ENCODE measurements at places on chromosomes 5 and 9.

DNA sequence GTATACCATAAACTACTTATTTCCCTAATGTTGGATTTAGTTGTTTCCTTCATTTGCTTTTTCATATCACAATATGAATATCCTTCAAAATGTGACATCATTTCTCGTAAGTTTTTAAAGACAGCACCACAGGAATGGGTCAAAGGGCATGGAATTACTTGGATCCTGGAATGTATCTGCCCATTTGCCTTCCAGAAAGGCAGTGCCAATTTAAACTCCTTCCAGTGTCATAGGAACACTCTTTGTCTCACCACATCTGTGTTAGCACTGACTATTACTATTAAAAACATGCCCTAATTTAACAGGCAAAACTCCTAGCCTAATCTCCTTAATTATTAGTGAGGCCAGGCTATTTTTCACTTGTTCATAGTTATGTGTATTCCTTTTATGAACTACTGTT, 58.0 kb downstream of the SPTLC1 start:
- no peak for DNase-seq

- peak; percentile 46 for DNase-seq
Observed at GRCh38 chr9:95004411-95005277, 278.1 kb downstream of the AOPEP start.

- no peak for DNase-seq
Observed at GRCh38 chr9:37005517-37006140, 28.4 kb downstream of the PAX5 start.

DNA sequence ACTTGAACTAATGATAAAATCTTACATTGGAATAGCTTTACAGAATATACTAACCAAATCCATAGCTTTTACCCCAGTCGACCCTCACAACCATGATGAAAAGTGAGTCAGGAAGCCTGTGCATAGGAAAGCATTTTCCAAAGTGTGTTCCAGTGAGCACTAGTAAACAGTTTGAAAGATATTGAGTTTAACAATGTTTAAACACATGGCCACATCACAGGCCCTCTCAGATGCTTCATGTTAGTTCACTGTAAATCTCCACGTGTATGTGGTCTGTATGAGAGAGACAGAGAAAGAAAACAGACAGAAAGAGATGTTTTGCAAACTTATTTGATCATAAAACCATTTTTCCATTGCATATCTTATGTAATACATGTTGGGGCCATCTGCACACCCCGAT, 27.0 kb downstream of the PRUNE2 start:
- DNase-seq: no peak

GRCh38 chr9:8156346-8156745, 356.8 kb upstream of the DMAC1 start:
- no peak for DNase-seq

DNA sequence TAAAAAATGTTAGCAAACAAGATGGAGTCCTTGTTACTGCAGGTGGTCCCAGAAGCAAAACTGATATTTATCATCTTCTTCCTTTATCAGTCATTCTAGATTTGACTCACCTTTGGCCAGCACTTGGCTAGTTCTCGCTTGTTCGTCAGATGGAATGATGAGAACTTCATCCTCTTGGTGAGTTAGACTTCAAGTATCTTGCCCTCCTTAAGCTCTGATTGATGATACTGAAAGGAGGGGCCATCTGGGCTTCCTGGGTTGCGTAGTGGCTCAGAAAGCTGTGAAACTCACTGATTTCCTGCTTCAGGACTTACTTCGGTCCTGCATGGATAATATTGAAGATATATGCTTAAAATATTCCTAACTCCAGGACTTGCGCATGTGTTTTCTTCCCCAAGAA, 1248.2 kb upstream of the CDH9 start:
- no peak for DNase-seq

GRCh38 chr9:35577486-35577885, 27.6 kb upstream of the TESK1 start:
- DNase-seq: no peak

DNA sequence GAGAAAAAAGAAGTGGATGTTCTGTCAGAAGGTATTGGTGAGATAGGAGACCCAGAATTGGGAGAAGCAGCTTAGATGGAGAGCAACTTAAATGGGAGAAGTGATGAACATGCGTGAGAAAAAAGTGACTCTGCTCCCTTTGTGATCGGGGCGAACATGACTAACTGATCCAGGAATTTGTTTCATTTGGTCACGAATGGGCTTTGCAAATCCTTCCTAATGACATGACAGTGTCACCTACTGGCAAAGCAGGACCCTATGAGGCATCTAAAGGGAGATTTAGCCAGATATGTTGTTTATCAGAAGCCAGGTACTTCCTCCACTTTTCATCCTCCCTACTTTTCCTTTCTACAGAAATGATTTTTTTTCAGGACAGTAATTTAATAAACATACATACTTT, 787.4 kb upstream of the RGMB start:
- DNase-seq: peak; percentile 53

DNA sequence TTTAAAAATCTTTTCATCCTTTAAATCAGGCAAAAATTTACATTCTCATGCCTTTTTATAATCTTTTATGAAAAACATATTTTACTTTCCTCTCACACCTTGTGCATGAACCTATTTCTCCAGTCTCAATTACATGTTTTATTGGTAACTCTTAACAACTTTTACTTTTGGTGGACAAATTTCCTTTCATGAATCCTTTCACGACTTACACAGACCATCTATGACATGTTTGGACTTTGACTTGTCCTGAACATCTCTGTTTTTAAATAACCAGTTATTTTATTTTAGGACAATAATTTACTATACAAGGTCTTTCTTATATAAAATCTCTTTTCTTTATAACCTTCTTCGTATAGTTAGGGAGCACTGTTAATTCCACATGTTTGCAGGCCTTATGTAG, 26.5 kb upstream of the MTMR12 start:
- DNase-seq: no peak

DNA sequence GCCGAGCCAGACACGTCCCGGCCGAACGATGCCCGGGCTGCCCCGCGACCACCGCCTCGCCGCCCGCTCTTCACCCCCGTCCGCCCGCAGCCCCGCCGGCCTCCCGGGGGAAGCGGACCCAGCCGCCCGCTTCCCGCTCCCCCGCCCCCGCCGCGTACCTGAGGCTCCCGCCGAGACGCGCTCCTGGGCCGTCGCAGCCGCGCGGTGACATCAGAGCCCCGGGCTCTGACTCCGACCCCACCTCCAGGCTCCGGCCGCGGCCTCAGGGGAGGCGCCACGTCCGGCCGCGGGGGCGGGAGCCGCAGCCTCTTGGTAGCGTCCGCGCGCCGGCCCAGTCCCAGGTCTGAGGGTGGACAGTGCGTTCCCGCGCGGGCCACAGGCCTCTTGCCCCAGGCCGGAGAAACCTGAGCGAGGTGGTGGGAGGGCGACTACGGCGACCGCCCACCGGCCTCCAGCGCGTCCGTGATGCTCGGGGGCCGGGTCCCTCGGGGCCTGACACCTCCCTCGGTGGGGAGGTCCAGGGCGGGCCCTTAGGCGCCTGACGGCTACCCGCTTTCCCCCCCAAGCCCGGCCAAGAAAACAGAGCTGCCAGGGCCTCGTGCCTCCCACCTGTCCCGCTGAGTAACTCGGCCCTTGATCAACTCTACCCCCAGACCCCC, at the start of gene SHROOM1:
Gene SHROOM1 (minus strand): TSS at position 212 of the 659 bp plus-strand sequence. CDS start 4,507 bp downstream, outside the sequence.
- peak; percentile 80 for DNase-seq

- DNase-seq: no peak
Observed at GRCh38 chr5:100838048-100838473, 65.0 kb downstream of the ST8SIA4 start.

DNA sequence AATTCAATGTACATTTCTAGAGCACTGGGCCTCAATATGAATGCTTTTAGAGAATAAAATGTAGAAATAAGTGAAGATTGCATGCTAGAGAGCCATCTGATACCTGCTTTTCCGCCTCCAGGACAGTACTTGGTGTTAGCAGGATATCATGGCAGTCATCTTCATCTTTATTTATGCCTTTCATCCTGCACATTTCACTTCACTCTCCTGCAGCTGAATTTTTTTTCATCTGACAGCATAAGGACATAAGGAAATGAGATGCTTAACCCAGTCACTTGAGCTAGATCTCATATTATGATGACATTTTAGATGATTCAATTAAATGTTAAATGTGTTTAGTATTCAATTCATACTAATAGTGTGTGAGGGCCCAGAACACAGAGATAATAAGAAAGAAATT, 162.6 kb downstream of the PARP8 start:
- no peak for DNase-seq

DNA sequence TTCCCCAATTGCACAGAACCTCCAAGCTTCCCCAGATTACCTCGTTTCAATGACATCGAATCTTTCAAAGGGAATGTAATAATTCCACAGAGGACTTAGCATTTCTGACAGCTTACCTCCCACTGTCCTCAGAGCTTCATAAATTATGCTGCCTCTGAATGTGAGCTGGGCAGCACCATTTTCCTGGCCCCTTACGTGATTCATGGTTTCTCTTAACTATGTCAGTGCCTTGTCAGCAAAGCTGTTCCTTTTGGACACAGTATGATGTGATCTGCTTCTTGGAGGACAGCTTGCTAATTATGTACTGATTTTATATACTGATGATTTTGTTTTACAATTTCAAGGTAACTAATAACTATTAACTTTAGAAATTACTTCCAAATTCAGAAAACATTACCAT, 27.7 kb upstream of the SSBP2 start:
- peak; percentile 21 for DNase-seq

DNA sequence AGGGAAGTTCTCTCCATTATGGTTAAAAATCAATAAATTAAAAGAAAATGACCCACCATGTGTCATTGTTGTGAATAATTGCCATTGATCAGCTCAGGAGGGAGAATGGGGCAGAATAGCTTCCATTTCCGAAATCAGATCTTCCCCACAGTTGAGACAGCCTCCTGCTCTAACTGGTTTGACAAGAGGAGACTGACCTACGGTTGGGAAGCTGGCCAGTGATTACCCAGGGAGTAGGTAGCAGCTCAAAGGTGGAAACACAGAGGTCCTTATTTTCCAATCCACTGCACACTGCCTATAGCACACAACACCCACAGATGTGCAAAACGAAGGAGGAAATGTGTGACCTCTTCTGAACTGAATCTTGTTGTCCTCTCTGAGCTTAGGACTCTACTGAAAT, 69.0 kb upstream of the DAPK1 start:
- DNase-seq: no peak

DNA sequence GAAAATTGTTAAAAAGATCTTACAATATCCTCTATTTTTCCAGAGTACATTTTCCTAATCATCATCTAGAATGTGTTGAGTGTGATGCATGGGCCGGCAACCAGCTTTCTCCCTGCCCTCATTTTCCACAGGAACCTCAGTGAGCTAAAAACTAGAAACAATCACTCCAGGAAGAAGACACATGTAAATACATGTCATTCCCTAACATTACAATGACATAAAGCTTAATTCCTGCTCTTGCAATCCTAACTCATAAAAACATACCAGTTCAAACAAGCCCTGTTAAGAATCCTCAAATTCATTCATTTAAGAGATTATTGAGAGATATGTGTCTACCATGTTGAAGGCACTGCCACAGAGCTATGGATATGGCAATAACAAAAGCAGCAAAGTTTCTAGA, 18.5 kb upstream of the ZNF622 start:
- no peak for DNase-seq

GRCh38 chr5:113735751-113736150, 222.3 kb downstream of the YTHDC2 start:
- DNase-seq: no peak

DNA sequence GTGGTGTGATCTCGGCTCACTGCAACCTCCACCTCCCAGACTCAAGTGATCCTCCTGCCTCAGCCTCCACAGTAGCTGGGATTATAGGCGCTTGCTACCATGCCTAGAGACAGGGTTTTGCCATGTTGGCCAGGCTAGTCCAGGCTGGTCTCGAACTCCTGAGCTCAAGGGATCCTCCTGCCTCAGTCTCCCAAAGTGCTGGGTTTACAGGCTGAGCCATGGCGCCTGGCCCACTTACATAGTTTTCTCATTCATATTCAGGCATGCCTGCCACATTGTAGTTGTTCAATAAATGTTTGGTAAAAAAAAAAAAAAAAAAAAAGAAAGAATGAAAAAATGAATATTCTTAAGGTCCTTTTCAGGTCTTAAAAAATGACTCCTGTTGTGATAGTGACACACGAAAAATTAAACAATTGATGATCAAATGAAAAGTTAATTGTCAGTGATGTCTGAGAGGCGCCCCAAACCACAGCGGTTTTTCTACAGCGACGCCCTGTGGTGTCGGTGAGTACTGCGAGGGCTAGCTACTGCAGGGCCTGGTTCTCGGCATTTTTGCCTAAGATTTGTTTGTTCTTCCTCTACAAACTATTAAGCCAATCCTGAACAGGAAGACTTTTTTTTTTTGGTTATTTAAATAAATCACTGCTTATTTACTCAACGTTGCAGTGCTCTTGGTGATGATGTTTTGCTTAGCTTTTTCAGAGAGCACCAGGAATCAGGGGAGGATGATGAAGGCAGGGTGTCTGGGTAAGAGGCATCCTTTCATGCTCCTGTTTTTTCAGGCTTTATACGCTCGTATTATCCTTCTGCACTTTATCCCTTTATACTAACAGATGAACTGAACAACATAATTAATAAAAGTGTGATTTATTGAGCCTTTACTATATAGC, 67.0 kb upstream of the DPYSL3 start:
- peak; percentile 62 for DNase-seq

DNA sequence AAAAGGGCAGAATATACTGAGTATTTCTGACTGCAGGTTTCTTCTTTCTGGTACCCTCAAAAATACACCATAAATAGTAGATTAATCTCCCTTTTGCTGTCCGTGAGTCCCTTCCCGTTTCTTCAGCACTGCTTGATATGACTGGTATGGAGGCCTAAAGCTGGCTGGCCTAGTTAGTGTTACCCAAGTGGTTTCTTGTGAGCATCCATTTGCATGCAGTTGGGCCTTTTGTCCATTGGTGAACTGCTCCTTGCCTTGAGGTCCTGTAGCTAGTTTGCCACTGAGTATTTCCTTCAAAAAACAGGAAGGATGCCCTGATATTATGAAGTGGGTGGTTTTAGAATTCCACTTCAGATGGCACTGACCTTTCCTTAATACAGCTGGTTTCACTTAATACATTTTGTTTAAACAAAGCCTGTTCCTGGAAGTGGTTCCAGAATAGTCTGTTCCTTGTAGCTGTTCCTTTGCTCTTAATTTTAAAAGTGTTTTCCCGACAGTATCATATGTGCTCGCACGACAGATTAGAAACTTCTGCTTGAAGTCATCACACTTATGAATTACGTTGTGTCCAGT, 40.0 kb upstream of the ABL1 start:
- DNase-seq: peak; percentile 11

DNA sequence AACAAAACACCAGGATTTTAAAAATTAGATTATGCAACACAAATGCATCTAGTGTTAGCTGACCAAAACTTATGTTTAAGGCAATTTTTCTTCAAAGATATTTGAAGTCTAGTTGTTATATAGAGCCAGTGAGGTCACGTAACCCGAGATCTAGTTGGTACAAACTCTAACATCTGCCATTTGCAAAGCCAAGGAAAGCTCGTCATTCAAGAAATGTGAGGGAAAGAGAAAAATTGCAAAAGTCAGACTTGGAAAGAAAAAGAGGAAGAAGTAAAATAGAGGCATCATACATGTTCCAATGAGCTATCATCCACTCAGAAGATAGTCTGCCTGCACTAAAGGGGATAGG, 293.4 kb upstream of the PUM3 start:
- no peak for DNase-seq

Measured in AG08395 (cell line).